ENCODE measurements at places on chromosomes 5 and 9.

- no peak for DNase-seq
Observed at GRCh38 chr5:157600252-157600651, 24.7 kb upstream of the ADAM19 start.

DNA sequence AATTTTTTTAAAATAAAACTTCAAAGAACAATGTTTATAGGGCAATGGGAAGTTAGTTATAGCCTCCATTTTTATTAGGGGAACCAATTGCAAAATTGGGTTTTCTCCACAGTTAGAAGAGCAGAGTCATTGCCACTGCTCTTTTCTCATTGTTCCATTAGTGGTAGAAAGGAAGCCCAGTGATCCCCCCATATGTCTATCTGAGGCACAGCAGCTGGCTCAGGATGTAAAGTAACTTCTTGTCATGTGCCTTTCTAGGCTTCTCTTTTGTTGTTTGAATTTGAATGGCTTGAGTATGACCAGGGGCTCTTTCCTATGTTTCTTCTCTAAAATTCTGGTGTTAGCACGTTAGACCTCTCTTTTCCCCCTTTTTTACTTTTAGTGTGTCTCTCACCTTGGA is 61.2 kb downstream of the UBAP1 start:
- no peak for DNase-seq

- no peak for DNase-seq
Observed at GRCh38 chr5:150625831-150626746, 14.4 kb upstream of the SYNPO start.

- DNase-seq = no peak
Observed at GRCh38 chr9:120464887-120465421, 115.0 kb downstream of the CDK5RAP2 start.

DNA sequence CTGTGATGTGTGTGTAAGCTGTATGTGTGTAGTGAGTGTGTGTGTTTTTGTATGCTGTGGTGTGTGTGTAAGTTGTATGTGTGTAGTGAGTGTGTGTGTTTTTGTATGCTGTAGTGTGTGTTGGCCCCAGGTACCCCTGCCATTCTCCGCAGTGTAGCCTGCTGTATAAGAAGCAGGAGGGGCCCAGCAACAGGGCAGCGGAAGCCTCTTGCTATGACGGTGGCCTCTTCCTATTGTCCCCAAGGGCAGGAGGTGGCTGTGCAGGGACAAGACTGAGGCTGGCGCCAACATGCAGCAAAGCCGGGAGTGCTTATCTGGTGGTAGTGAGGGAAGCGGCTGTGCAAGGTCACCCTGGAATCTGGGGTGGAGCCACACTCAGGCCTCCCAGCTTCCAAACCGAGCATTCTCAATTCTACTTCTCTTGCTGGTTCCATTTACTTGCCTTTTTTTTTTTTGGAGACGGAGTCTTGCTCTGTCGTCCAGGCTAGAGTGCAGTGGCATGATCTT is 5.1 kb downstream of the SPAAR start:
- DNase-seq = no peak

DNA sequence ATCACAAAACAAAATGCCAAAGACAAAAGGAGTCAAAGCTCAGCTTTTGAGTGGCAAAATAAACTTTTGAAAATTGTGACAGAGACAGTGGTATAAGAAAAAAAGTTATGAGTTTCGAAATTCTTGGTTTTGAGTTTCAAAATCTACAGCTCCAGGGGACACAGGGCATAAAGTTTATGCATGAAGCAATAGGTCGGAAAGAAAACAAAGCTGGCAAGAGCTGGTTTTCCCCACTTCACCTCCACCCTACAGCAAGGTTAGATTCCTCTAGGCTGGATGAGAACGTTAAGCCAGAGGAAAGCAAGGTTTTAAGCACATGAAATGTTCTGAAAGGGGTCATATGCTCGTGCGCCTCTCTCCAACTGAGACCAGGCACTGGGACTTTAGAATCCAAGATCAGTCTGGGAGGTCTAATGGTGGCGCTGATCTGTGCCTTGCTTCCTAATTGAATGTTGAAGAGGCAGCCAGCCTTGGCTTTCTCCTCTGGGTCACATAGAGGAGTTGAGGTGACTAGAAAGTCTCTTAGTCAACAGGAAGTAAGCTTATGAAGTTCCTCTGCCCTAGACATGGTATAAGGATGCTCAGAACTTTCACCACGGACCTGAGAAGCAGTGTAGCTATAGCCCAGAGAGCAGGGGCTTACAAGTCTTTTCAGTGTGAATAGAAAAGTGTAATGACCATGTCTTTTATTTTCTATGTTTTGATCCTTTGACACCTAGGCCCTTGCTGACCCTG is 167.7 kb upstream of the DMAC1 start:
- DNase-seq = no peak

GRCh38 chr9:85729882-85730281 is 11.9 kb downstream of the AGTPBP1 start:
- no peak for DNase-seq

GRCh38 chr9:4862506-4863250 is 69.9 kb downstream of the RCL1 start:
- no peak for DNase-seq

DNA sequence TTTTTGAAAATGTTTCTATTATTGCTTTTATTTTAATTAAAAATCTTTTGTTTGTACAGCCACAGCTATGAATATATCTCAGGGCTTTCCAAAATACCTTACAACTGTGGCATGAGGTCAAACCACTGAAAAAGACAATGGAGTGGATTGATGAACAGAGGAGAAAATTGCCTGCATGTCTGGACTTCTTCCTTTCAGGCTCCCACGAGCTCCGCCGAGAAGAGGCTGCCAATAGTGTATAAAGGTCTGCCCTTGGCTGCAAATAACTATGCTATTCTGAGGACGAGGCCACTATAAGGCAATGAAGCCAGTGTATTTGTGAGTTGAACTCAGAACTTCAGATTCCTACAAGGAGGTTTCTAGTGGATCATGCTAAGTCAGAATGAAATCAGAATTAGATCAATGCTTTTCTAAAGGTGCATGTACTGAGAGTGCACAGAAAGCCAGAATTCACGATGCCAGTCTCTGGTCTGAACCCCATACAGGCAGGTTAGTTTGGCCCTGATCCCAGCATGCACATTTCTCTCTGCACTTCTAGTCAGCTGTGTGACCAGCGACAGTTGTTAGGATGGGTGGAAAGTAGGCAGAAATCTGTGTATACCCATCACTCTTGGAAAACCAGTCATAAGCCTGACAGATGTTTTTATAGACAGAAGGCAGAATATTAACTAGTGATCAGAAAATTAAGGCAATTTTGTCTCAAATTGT is 42.7 kb upstream of the PLPP1 start:
- DNase-seq = no peak

DNA sequence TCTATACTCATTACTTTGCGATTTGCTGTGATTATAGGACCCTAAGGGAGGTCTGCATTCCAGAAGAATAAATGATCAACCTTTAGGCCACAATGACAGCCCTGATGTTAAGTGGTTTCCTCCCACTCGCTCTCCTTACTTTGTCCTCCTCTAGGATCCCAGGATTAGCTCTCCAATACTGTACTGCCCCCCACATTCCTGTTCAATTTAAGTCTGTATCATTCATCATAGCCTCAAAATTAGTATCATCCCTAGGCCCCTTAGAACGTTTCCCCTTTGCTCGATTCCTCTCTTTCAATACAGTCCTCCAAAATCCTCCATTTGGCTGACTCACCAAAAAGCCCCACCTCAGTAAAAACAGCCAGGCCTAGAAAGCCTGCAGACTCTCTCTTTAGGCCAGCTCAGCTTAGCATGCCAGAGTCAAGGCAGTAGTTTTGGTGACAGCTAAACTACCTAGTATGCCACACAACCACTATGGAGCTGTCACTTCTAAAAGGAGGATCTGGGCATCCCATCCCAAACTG is 24.4 kb downstream of the RNF145 start:
- no peak for DNase-seq

- DNase-seq = no peak
Observed at GRCh38 chr9:121700832-121701419, 49.5 kb downstream of the DAB2IP start.

DNA sequence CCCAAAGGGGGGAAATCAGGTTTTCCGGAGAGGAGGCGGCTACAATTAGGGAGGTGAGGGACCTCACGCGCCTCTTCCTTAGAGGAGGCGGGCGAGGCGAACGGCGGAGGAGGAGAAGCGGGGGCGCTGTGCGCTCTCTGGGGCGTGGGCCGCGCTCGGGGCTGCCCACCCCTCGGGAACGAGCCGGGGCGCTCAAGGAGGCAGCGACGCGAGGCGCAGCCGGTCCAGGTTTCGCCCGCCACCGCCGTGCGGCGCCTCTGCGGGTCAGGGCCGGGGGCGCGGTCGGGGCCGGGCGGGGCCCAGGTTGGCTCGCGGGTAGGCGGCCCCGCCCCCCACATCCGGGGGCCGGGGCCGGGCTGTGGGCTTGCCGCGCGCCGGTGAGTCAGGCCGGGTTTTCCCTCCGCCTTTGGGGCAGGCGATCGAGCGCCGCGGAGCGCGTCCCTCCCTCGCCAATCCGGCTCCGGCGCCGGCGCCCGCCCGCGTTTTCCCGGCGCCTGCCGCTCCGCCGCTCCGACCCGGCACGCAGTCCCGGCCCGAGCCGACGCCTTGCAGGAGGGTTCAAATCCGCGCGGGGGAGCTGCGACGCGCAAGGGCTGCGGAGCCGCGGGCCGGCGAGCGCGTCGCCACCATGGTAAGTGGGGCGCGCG is at the start of gene N4BP3:
Gene N4BP3 (plus strand): TSS at position 392 of the 647 bp plus-strand sequence. CDS start 6,052 bp downstream, outside the sequence.
- DNase-seq = peak; percentile 57

DNA sequence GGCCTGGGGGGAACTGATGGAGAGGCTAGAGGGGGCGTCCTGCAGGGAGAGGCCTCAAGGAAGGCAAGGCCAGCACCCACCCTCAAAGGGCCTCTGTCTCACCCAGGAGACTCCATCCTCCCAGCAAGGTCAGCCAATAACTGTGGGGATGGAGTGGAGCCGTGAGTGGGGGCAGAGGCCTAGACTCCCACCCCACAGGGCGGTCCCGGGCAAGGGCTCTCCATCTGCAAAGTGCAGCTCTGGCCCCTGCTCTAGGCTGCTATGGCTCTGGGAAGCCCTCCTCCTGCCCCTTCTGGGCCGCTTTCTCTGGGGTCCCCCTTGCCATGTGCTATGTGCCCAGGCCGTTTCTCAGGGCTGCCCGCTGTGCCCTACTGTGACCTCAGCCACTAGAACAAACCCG is 14.0 kb downstream of the FPGS start:
- DNase-seq = no peak

DNA sequence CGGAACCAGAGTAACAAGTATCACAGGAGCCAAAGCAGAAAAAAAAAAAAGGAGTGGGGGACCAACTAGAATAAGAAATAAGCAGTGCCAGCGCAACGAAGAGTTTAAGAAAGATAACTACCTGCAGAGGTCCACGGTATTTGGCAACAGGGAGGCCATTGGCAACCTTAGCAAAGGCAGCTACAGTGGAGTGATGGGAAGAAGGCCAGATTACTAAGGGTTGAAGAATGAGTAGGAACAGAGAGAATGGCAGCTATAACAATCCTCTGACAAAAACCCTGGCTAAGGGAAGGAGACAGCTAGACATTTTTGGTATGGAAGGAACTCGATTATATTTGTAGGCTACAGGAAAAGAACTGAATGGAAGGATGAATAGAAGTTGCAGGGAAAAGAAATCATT is 93.4 kb upstream of the DMAC1 start:
- DNase-seq = no peak

DNA sequence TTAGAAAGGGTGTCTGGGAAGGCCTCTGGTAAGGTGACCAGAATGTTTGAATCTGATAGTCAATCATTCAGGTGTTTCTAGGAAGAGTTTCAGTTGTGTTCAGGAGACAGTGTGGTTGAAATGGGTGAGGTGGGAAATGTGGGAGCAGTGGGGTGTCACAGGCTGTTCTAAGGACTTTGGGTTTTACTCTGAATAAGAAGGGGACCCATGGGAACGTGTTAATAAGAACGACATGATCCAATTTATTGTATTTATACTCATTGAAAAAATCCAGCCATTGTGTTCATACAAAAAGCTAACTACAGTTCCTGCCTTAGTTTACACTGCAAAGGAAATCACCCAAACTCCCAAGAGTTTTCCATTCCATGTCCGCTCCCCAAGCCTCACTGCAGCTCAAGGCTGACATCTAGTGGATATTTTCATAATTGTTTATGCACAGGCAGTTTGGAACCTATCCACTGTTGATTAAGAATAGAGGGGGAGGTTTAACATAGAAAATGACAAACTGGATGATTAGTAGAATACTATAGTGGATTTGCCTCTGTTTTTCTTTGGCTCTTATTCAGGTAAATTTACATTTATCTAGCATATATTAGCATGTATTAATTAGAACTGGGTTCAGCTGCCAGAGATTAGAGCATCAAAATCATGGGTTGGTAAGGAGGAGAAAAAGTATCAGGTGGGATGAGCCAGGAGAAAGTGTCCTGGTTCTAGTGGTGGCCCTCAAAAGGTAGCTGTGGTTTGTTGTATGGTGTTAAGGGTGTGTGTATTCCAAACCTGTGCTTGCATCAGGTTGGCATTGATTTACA is 17.7 kb downstream of the CAVIN4 start:
- peak; percentile 61 for DNase-seq

DNA sequence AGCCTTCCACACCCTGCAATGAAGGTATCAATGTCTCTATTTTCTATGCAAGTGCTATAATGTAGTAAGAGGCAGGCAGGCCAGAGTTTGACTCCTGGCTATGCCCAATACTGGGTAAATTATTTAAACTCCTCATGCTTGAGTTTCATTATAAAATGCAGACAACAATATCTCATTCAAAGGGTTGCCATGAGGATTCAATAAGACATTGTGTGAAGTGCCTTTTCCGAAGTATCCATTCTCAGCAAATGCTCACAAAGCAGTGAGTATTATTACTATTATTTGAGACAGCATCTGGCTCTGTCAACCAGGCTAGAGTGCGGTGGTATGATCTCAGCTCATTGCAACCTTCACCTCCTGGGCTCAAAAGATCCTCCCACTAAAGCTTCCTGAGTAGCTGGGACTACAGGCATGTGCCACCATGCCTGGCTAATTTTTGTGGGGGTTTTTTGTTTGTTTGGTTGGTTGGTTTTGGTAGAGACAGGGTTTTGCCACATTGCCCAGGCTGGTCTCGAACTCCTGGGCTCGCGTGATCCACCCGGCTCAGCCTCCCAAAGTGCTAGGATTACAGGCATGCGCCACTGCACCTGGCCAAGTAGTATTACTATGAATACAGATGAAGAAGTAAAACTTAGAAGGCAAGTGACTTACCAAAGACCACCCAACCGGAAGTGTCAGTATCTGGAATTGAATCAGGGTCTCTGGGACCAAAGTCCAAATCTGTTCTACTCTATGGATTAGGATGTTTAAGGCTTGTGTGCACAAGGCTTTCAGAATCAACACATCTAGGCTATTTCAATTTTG is 18.8 kb downstream of the ADAM19 start:
- no peak for DNase-seq

- no peak for DNase-seq
Observed at GRCh38 chr5:155260798-155261197, 247.2 kb downstream of the KIF4B start.

- no peak for DNase-seq
Observed at GRCh38 chr5:35285435-35285834, 55.1 kb upstream of the PRLR start.

- no peak for DNase-seq
Observed at GRCh38 chr5:124743602-124744169, 2.8 kb downstream of the ZNF608 start.

DNA sequence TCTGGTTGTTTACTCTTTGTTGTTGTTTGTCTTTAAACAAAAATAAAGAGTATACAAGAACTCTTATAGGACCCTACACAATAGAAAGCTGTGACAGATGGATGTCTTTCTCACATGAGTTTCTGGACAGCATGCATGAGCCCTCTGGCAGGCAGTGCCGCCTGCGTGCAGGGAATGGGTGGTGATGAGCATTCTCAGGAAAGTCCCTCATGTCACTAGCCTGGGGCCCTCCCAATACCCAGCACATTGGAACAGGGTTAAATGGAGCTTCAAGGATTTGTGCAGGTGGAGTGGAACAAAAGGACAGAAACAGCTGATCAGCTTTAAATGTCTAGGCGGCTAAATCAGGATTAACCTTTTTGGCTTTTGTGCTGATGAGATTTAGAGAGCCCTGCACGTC is 181.0 kb upstream of the CD180 start:
- no peak for DNase-seq

Data from NT2/D1 (cell line).